ENCODE measurements at places on chromosomes 7 and 10.

DNA sequence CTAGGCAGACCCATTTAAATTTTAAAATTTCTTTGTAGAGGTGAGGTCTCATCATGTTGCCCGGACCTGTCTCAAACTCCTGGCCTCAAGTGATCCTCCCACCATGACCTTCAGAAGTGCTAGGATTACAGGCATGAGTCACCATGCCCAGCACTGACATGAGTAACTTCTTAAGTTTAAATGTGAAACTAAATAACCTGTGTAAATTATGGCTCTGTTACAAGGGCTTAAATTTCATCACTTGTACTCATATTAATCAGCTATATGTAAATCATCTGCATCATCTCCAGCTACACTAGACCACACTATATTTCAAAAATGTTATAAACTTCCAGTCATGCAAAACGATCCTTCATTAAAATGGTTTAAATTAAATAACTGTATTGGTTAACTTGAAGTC is 56.1 kb downstream of the ATAD1 start:
- peak; percentile 37 for DNase-seq

DNA sequence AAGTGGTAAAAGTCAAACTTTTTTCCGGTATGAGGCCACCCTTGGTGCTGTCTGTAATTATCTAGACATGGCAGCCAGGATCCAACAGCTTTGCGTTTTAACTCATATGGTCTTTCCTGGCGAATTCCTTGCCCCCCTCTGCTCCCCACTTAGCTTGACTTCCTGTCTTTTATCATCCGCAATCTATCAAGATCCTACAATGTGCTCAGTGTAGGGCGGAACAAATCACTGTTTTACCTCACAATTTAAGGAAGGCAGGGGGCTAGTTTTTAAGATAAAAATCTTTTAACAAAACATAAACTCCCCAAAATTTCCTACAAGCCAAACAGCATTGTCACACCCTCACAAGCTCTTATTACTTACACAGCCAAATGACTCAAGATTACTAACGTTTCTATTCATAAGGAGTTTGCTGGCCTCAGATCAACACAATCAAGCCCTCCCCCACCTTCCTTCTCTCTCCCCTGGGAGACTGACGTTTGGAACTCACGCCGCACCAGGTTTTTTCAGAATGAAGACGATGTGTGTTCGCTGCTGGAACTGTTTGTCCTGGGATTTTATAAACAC is 1.3 kb upstream of the CDK14 start:
- peak; percentile 76 for DNase-seq

DNA sequence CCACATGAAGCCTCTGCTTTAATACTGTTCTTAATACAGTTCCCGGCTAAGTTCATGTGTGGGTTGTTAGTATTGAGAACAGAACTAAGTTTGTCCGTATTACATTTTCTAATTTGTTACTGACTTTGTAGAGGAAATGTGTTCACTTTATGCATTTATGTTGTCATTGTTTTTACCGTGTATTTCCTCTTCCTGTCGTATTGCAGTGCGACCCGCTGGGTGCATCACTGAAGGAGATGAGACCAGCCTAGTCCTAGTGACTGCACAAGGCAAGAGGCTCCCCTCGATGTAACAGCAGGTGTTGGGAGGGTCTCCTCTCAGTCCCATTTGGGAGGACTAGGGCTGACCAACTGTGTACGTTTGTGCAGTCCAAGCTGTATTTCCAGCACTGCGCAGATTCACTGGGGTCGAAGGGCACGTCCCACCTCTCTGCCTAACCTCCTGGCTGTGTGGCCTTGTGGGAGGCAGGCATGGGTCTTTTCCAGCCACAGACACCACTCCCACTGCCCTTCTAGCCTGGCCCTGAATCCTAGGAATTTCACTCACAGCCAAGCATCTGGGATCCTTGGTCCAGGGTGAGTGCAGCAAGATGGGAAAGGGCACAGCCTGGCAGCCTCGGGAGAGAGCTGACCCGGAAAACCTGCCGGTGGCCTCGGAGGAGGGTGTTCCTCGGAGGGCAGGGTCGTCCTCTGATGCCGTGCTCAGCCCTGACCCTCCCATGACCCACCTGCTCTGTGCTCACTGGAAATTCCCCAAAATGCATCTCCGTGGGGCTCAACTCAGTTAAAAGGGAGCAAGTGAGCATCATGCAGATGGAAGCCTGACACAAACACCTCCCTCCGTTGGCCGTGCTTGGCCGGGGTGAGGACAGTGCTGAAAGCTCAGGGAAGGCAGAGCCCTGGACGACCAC is 63.9 kb upstream of the FAM20C start:
- no peak for DNase-seq

DNA sequence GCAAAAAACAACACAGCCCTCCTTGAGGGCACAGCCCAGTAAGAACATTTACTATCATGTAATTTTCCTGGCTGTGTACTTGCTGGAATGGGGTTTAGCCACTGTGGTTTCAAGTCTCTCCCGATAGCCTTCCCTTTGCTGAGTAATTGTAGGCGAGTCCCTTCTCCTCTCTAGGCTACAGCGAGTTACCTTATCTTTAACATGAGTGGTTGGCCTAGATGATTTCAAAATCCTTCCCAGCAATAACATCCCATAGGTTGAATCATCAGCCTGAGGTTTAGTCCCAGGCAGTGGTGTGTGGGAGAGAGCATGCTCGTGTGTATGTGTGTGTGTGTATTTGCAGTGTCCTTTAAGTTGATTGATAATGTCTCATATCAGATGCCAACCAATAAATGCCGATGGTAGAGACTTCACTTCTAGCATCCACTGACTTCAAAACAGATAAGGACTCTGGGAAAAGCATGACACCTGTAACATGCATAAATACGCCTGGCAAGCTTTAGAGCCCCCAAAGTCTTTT is 142.9 kb upstream of the ZMIZ1 start:
- DNase-seq, result peak; percentile 93

- no peak for DNase-seq
Observed at GRCh38 chr7:105462765-105463420, 59.2 kb downstream of the PUS7 start.

DNA sequence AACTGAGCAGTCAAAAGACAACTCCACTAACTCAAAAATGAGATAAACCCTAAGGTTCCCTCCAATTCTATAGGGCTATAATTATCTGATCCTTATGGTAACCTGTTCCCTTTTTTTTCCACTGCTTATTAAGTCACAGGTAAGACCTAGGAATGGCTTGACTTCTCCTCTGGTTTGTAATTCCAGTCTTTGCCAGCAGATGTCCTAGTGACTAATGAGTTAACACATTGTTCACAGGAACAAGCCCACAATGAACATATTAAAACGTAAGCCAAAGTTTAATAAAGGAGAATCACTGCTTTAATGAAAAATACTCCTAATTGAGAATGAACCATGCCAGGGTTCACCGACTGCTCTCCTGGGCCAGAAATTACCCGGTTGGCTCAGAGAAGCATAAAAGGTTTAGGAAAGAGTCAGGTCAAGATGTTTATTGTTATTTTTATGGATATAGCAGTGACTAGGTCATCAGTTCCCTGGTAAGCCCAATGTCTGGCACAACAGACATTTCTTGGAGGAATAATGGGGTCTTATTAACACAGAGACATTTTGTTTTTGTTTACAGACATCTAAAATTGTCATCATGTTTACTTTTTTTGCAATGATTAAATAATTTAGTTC is 120.1 kb downstream of the ELAPOR2 start:
- peak; percentile 10 for DNase-seq

DNA sequence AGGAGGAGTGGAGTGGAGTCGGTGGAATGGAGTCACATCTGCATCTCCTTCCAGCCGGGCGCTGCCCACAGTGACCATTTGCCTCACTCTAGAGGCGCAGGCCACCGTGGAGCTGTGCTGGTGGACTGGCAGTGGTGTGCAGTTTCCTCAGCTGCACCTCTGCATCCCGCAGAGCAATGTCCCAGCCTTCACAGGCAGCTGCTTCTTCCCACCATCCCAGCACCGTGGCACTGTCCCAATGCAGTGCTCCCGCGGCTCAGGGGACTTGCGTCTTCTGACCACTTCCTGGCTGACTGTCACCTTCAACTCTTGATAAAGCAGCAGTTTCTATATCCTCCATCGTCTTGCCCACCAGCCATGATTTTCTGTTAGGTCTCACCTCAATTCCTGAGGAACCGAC is 90.3 kb upstream of the SFMBT2 start:
- no peak for DNase-seq

GRCh38 chr10:5694573-5694972 is 9.9 kb downstream of the TASOR2 start:
- DNase-seq, result no peak

GRCh38 chr10:49176310-49177268 is 11.6 kb downstream of the TMEM273 start:
- no peak for DNase-seq

GRCh38 chr10:7520507-7521485 is 110.0 kb upstream of the SFMBT2 start:
- no peak for DNase-seq

DNA sequence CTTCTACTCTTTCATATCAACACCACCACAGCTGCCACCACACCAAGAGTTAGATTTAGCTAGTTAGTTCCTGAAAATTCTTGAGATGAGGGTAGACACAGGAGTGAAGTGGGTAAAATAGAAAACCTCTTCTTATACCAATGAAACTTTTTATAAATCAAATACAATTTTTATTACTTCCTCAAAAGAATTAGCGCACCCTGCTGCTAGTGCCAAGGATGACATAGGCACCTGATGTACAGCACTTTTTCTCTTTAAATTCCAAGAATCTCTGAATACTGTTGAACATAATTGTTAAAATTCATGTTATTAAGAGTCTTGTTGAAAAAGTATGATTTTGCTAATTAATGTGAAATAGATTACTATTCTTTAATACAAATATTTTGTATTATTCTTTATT is 11.4 kb downstream of the ZWINT start:
- DNase-seq, result no peak

GRCh38 chr7:102273749-102274712 is 12.6 kb upstream of the SH2B2 start:
- no peak for DNase-seq

DNA sequence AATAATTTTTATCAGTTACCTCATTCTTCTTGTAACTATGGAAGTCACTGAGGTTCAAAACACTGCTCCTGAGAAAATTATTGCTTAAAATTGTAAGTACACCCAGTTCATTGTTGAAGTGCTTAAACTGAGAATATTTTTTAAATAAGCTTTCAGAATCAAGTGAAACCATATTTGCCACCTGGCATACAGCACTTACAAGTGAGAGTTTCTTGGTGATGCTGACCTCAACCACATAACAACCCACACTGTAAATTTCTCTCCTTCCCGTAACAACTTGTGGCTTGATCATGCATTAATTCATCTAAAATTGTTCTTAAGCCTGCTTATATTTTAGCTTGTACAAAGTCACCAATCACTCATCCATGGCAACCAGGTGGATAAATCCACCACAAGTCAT is 34.0 kb downstream of the IMMP2L start:
- DNase-seq, result no peak

- no peak for DNase-seq
Observed at GRCh38 chr10:69499726-69500689, 48.7 kb downstream of the TSPAN15 start.

DNA sequence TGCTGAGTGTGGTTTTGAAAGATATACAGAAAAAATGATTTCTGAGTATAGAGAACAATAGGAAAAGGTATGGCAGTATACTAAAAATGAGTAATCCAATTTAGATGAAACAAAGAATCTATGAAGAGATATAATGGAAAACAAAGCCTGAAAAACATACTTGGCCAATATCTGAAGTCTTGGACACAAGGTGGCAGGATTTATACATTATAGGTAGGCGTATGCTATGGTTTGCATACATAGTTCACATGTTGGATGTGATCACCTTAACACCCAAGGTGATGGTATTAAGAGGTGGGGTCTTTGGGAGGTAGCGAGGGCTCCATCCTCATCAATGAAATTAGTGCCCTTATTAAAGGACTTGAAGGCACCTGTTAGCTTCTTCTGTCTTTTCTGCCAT is 34.5 kb upstream of the BPGM start:
- no peak for DNase-seq

DNA sequence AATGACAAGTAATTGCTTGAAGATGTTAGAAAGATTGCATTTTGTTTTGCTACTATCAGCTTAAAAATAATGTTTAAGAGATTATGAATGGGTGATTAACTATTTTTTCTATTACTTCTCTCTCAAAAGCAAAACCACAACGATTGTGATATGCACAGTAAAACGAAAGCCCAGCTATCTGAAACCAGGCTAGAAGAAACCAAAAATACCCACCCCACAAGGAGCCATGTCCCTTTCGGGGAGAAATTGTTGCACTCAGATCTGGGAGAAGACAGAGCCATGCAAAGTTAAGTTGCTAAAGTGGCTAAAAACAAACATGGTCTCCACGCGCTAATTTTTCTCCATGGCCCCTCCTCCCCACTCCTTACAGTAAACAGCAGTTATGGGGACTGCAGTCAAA is 173.6 kb downstream of the RPS24 start:
- DNase-seq, result no peak

DNA sequence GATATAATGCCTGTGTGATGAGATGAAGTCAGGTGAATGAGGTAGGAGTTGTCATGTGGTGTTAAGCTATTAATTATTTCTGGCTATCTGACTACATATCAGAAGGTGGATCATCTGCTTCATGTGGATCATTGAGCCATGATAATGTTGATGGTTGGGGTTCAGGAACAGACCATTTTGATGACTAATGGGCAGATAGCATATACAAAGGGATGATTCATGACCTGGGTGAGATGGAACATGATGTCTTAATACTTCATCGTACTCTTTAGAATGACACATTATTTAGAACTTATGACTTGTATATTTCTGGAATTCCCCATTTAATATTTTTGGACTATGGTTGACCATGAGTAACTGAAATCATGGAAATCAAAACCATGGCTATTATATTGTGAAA is 155.1 kb downstream of the OR13A1 start:
- peak; percentile 41 for DNase-seq

GRCh38 chr10:79066411-79067240 is 2.1 kb upstream of the ZMIZ1 start:
- no peak for DNase-seq

DNA sequence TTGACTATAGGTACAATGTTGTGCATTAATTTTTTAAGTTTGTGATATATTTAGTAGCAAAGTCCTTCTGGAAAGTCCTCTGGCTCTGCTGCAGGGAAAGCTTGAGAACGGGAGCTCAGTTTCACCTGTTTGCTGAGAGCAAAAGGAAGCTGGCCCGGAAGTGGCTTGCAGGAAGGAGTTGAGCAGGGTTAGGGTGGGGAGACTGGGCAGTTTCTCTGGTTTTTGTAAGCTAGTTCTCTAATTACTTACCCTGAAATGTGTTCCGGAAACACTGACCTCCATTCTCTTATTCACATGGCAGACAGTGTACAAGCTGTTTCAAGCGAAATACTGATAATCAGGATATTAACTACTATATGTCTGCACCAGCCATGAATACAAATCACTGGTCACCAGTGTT is 22.3 kb downstream of the MAP3K8 start:
- no peak for DNase-seq

DNA sequence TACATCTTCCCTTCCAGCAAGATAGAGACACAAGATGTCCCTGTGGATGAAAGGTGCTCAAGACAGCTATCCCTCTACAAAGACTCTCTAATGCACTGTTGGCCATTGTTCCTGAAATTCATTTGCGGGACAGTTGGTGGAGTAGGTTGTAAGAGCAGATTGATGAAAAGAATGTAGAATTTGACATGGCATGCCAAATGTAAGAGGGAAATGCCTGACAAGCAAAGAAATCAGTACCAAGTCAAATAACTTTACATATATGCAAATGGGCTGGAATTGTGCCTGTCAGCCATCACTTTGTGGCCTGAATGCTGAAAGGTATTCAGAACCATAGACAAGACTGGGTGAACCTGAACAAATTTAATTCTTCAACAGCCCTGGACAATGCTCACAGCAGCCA is 120.3 kb upstream of the FAM204A start:
- no peak for DNase-seq
